Thymus (tissue), 14 donors: ENCODE measurements at places on chromosomes 5 and 9. TPM values are rescaled to one million over a fixed set of nuclear protein-coding genes. Genes with fewer than 3 reads are reported as not detected.

Gene GRM6
- 0.02 TPM for polyA plus RNA-seq

Gene ANKRD18A
- 9.2 TPM for polyA plus RNA-seq

Gene EIF4E1B
- 0.05 TPM for polyA plus RNA-seq

Gene ABLIM3
- 7.3 TPM for polyA plus RNA-seq

Gene SLC27A6
- 16.3 TPM for polyA plus RNA-seq

Gene OR13C4
- polyA plus RNA-seq, result not detected

Gene CDX1
- 1.3 TPM for polyA plus RNA-seq

Gene IPO11
- polyA plus RNA-seq, result 12.2 TPM

Gene NUP214
- 35.0 TPM for polyA plus RNA-seq

Gene PCDHB8
- 0.05 TPM for polyA plus RNA-seq

DNA sequence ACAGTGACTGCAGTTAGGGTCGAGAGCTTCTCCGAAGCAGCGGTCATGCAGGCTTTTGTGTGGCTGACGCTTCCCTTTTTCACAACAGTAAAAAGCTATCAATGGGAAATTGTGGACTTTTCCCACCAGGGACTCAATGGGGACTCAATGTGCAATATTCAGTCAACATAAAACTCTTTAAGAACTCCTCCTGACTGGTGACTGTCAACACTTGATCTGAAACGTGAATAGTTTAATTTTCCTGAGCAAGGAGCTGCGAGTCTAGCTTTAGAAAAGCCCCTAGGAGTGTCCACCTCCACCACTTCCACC is 28.7 kb downstream of the EXOC3 start:
- H3K36me3 ChIP-seq, result peaks cover 22% of the 10 kb centered on the region
- H3K27me3 ChIP-seq, result peaks cover 31% of the 10 kb centered on the region
- H3K4me1 ChIP-seq, result peaks cover 20% of the 10 kb centered on the region
- peak overlapping the region; percentile 61 for H3K4me3 ChIP-seq
- H3K27ac ChIP-seq, result no peak overlapping the region

DNA sequence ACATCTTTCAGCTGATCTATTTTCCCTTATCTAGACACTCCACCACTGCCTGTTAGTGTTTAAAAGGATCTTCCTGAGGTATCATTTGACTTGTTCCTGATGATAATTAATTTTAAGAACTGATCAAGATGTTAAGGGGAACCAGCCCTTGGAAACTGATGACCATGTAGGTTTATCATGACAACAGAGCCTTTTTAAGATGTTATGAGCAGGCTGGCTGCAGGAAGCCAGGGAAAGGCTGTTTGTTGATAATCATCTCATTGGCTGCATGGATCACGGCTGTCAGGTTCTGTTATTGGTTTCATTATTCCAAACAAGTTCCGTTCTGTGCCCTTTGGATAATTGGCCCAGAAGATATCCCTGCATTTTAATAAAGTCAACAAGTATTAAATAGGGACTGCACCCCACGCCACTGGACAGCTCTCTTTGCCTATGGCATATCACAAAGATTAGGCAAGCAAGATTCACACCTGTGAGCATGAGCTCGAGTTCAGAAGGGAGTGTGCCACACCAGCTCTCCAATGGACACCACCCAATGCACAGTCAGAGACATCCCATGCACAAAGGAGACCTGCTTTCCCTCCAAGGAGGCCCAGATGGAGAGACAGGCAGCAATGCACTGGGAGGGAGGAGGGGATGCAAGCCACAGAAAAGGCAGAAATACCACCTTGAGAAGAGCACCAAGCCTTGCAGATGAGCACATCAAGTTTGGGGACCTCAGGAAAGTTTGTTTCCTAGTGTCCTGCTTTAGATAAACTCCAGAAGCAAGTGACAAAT is 88.7 kb downstream of the SPOCK1 start:
- H3K36me3 ChIP-seq, result no peaks in the 10 kb centered on the region
- no peak for DNase-seq
- H3K4me3 ChIP-seq, result no peak overlapping the region
- no peaks in the 10 kb centered on the region for H3K4me1 ChIP-seq

DNA sequence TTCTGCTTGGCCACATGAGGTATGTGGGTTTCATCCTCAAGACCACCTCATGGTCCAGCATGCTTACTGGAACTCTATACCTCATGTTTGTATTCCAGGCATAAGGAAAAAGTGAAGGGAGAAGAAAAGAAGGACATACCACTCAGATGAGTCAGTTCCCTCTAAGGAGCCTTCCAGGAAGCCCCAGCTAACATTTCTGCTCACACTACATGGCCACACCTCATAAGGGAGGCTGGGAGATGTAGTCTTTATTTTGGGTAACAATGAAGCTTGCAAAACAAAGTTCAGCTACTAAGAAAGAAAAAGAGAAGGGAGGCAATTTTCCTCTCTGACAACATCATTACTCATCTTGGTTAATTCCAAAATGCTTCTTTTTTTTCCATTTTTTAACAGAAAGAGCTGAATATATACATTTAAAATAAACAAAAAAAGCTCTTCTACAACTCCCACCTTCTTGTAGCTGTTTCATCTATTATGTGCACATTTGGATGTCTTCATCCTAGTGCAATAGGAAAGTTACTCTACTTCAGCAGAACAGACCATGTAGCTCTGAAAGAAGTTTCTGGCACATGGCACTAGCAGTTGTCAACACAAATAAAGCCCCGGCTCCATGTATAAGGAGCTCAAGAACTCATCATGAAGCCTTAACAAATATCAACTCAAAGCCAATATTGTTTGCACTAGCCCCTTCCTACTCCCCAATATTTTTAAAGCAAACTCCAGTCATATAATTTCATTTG is 123.6 kb upstream of the CCDC112 start:
- H3K27ac ChIP-seq, result no peak overlapping the region
- H3K27me3 ChIP-seq, result no peaks in the 10 kb centered on the region
- no peaks in the 10 kb centered on the region for H3K36me3 ChIP-seq
- no peaks in the 10 kb centered on the region for H3K4me1 ChIP-seq
- H3K4me3 ChIP-seq, result no peak overlapping the region
- DNase-seq, result no peak

GRCh38 chr5:140010798-140011197 is 32.3 kb downstream of the NRG2 start:
- no peak overlapping the region for H3K27ac ChIP-seq
- H3K36me3 ChIP-seq, result no peaks in the 10 kb centered on the region
- no peak overlapping the region for H3K4me3 ChIP-seq
- no peak for DNase-seq

DNA sequence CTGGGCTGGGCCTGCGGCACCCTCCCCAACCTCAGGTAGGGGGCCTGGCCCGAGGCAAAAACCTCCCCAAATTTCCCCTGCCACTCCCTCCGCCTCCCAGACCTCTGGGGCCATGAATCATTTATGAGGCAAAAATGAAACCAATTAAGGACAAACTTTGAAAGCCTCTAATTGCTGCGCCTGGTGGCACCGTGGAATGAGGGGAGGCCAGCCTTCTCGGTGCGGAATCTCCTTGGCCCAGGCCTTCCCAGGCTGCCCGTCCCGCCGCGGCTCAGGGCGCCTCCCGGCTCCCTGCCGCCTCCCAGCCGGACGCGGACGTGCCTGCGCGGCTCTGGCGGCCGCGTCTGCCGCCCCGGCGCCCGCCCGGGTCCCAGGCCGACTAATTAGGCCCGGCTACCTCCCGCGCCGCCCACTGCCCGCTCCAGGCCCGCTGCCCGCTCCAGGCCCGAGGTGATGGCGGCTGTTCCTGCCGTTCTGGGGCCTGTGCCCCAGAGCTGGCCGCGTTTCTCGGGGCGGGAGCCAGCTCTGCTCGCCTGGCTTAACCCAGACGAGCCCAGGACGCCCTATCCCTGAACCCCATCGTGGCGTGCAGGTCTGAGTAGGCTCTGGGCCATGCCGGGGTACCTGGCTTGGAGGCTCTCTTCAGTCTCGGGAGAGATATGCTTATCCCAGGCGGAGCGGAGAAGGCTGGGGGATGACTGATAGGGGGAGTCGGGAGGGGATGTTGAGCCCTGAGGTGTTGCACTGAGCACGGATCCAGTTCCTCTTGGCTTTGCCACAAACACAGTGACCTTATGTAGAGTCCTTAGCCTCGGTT is 20.1 kb downstream of the CXXC5 start:
- no peak for DNase-seq
- H3K4me3 ChIP-seq, result peak overlapping the region; percentile 65
- H3K4me1 ChIP-seq, result peaks cover 47% of the 10 kb centered on the region
- peak overlapping the region; percentile 96 for H3K27ac ChIP-seq

DNA sequence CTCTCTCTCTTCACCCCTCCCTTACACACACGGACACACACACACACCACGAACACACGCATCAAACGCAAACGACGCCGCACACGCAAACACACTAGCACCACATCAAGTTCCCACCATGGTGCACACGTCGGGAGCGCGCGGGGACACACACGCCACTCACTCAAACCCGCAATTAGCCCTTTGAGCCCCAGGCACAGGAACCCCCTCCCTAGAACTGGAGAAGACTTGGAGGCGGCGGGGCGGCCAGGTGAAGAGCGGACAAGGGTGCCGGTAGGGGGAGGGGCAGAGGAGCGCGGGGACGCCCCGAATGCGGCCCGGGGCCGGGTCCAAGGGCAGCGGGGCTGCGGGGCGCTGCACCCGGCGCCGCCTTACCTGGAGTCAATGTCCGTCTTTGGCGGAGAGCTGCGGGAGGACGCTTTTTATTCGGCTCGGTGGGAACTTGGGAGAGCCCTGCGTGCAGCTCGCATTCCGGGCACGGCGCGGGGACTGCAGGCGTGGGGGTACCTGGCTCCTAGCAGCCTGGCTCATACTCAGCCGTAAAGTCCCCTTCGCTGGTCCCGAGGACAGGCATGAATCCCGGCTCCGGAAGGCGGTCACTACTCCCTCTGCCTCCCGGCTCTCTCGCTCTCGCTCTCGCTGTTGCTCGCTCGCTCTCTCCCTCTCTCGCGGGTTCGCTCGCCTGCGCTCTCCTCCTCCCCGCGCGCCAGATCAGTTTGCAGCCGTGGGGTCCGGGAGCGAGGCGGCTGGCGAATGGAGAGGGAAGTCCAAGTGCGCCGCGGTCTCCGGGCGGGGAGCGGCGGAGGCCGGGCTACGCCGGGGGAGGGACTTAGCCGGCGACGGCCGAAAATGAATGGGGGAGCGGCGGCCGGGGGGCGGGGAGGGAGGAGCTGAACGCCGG is at the start of gene BRINP1:
TSS of gene BRINP1 (minus strand) at position 755 of the 901 bp plus-strand sequence. CDS start 56,080 bp downstream, outside the sequence.
- H3K4me1 ChIP-seq, result no peaks in the 10 kb centered on the region
- peaks cover 40% of the 10 kb centered on the region for H3K27me3 ChIP-seq
- no peak for DNase-seq

GRCh38 chr5:161547738-161548486 is 1.4 kb upstream of the GABRB2 start:
- H3K27ac ChIP-seq, result no peak overlapping the region
- no peaks in the 10 kb centered on the region for H3K36me3 ChIP-seq
- peaks cover 55% of the 10 kb centered on the region for H3K27me3 ChIP-seq
- DNase-seq, result no peak

- no peaks in the 10 kb centered on the region for H3K36me3 ChIP-seq
- DNase-seq, result no peak
Measured at GRCh38 chr9:89519366-89519805, 21.5 kb upstream of the SEMA4D start.

GRCh38 chr5:133524666-133525065 is 87.7 kb downstream of the FSTL4 start:
- DNase-seq, result no peak
- no peak overlapping the region for H3K4me3 ChIP-seq
- H3K27me3 ChIP-seq, result no peaks in the 10 kb centered on the region
- no peaks in the 10 kb centered on the region for H3K36me3 ChIP-seq
- H3K27ac ChIP-seq, result no peak overlapping the region

- DNase-seq, result no peak
- H3K27ac ChIP-seq, result no peak overlapping the region
Measured at GRCh38 chr5:61263561-61264272, 68.3 kb upstream of the ZSWIM6 start.

DNA sequence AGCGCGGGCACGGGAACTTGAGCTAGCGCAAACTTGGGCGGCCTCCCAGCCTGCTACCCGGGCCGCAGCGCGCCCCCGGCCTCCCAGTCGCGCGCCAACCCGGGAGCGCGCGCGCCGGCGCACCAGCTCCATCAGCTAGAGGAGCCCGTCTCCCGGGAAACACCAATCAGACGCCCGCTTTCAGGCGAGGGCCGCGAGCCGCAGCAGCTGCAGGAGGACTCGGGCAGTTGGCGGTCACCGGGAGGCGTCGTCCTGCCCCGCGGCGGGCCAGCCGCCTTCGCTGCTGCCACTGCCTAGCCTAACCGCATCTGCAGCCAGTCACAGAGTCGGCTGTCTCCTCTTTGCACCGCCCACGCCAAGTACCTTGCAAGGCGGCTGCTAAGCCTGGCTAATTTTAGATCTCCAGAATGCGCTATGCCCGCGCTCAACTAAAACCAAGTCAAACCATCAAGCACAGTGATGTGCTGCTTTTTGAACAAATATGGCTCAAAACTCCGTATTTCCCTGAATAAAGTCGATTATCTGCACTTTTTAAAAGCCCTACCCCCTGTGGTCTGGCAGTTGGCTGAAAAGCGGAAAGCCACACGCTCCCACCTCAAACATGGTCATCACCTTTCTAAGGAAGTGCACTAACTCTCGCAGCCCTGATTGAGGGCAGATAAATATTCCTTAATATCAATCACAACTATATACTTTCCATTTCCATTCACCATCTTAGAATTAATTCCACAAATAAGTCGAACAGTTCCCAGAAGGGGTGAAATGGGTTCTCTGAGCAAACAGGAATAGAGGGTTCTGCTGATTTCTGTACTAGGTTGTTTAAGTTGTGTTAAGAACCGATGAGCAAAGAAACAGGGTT is 221.8 kb downstream of the MEF2C start:
- peaks cover 18% of the 10 kb centered on the region for H3K4me1 ChIP-seq
- no peak overlapping the region for H3K27ac ChIP-seq

DNA sequence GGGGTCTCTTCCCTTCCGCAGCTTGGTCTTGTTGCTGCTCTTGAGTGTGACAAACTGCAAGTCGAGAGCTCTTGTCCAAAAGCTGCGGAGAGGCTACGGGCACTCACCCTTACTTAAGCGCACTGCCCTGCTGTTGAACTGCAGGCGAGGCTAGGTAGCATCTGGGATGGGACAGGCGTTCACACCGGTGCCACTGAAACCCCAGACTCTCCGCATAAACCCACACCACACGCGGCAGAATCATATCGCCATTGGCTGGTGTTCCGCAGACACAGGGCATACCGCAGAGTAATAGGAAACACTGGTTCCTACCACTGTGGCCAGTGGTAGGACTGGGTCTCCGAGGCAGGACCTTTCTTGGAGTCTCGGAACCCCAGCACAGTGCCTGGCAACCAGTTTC is 2.2 kb upstream of the NPR3 start:
- no peak overlapping the region for H3K27ac ChIP-seq
- H3K4me3 ChIP-seq, result no peak overlapping the region
- H3K27me3 ChIP-seq, result peaks cover 53% of the 10 kb centered on the region

- H3K27ac ChIP-seq, result no peak overlapping the region
- DNase-seq, result no peak
- H3K27me3 ChIP-seq, result no peaks in the 10 kb centered on the region
Measured at GRCh38 chr5:107636555-107636954, 34.2 kb downstream of the EFNA5 start.

DNA sequence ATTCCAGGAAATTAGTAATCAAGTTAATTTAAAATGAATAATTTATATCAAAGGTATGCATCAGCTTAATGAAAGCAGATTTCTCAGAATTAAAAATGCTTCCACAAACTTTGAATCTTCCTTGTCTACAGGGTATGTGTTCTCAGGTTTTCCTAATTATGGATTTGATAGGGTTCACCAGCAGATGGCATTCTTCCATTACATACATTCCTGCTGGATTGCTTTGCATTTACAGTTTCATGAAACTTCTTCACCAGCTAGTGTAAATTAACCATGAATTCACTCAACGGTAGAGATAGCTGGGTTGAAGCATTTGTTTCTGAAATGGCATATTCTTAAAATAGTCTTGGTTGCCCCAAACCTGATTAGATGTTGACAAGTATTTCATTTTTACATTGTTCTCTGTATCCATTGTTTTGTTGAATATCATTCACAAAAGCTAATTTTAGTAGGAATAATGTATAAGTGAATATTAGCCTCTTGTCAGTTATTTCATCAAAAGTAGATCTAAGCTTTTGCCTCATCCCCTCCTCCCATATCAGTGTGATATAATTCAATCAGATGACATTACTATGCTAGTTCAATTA is 68.7 kb upstream of the WDR41 start:
- H3K36me3 ChIP-seq, result no peaks in the 10 kb centered on the region
- no peaks in the 10 kb centered on the region for H3K4me1 ChIP-seq
- no peak overlapping the region for H3K4me3 ChIP-seq
